CD8-positive, alpha-beta memory T cell (primary cell): ENCODE measurements at places on chromosomes 5 and 9. TPM values are rescaled to one million over a fixed set of nuclear protein-coding genes. Genes with fewer than 3 reads are reported as not detected.

Gene KCNIP1
- total RNA-seq, result not detected

Gene IFNA2
- total RNA-seq, result not detected

GRCh38 chr9:328453-328852 lies 113.8 kb downstream of the DOCK8 start:
- no peak for DNase-seq

Gene GGTA1
- total RNA-seq, result not detected

DNA sequence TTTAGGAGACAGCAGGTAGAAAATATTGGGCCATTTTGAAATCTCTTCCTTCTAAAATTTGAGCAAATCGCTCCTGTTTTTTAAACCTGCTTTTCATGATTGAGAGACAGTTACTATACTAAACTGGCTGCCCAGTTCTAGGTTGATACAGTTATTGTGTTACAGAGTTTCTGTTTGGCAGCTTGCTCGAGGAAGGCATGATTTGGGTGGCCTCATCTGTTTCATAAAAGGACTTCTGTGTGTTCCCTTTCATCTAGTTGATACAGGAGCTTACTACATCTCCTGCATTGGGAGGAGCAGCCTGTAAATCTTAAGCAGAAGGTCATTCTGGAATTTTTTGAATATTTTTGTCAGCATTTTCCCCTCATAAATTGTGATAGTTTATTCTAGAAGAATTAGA lies 14.2 kb downstream of the HSPA4 start:
- no peak for DNase-seq

- DNase-seq, result no peak
Measured at GRCh38 chr5:15674716-15675115, 174.7 kb downstream of the FBXL7 start.

DNA sequence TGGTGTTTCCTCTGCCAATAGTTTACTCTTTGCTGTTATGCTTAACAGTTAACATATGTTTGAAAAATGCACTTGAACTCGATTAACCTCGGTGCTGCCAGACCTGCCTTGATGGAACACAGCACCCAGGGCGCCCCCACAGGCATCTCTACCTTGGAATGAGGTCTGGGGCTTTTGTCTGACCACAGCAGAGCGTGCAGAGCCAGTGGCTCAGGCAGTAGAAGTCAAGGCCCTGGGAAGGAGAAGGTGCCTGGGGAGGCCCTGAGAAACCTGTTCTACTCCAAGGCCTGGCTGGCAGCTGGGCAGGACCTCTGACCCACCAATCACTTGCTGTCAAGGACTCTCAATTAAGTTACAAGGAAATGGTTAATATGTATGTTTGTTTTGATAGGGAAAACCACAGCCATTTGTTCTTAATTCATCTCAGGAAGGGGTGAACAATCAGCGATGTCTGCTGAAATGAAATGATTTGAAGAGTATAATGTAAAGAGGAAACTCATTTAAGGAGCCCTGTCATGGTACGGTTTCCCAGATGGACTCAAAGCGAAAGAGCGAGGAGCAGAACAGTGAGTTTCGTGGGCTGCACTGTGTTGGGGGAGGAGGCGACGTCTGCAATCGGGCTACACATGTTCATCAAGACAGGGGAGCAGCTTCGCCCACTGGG lies 21.9 kb downstream of the MACROH2A1 start:
- DNase-seq, result no peak

Gene FCN2
- not detected for total RNA-seq

DNA sequence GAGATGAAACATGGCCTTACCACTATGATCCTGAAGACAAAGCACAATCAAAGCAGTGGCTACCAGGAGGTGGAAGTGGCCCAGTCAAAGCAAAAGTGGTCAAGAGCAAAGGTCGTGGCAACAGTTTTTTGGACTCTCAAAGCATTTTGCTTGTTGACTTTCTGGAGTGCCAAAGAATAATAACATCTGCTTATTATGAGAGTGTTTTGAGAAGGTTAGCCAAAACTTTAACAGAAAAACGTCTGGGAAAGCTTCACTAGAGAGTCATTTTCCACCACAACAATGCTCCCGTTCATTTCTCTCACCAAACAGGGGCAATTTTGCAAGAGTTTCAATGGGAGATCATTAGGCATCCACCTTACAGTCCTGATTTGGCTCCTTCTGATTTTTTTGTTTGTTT lies 33.6 kb upstream of the MAMDC2 start:
- no peak for DNase-seq

DNA sequence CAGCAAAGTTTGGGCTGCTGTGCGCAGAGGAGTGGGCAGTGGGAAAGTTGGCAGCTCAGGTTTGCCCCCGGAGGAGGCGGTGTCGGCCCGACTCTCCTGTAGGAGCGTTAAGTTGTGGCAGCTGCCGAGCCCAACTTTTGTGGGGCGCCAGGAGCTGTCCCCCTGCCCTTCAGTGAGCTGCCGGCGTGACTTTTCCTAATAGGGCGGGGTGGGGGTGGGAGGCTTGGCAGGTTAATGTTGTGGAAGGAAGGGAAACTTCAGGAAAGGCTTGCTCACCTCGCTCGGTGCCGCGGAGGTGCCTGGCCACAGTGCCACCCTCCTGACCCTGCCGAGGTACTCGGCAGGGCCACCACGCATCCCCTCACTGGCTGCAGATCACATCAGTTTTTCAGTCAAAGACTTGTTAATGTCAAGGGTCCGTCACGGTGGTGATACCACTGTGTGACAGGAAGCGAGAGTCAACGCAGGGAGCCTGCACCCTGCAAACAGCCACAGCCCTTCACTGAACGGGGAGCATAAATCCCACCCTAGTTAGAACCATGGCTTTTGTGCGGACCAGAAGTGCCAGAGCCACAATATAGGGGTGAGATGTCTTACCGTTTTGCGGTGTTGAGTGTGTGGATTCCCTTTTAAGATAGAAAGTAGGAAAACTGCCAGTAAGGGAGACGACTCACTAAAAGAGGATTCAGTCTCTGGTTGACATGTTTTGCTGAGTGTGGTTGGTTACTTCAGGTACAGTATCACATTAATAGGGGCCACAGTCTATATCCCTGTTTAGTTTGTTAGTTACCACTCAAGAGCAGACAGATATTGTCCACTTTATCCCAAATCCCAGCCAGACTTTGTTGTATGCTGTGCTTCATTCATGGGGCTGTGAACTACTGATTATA lies 796 bp downstream of the LNPEP start:
- peak; percentile 67 for DNase-seq

DNA sequence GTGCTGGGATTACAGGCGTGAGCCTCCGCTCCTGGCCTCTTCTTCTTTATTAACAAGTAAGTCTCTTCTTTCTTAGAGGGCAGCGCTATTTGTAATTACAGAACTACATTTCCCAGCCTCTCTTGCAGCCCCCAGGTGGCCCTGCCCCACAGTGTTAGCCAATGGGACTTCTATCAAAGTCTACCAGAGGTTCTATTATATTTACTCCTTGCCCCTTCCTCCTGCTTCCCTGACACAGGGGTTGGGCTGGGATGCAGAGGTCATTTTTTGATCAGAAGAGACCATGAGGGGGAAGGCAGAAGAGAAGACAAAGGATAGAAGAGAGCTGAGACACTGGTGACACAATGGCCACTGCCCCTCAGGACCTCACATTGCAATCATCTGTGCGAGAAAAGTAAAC lies 224.2 kb downstream of the SYK start:
- DNase-seq, result no peak

DNA sequence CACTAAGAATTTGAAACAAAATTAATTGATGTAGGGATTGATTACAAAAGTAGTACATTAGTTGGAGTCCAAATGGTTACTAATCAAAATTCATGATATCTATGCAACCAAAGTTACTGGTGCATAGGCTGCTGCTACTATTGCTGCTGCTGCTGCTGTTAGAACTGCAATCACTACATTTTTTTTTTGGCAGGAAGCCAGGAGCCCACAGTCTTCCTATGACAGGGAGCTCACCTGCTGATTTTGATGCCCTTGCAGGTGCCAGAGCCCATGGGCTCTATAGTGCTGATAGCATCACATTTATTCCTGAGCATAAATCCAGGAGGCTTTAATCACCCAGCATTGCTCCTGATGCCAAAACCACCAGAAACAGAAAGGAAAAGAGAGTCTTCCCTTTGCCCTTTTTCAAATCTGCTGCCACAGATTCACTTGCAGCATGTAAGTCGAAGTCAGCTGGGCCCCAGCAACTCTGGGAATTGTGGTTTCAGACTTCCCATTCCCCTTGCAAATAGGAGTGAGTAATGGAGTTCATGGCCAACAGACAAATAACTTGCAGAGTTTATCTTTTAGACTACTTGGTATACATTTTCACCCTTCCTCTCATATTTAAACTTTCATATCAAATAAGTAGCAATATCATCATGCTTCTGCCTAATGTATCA lies 17.6 kb downstream of the SLCO6A1 start:
- no peak for DNase-seq

Gene SGTB
- 12.2 TPM for total RNA-seq

Gene ADAMTSL2
- not detected for total RNA-seq

GRCh38 chr5:149207831-149208230 lies 63.8 kb upstream of the AFAP1L1 start:
- DNase-seq, result no peak

Gene OTP
- not detected for total RNA-seq
